ENCODE measurements at places on chromosomes 16 and 17.

- no peak for DNase-seq
These were observed 12.5 kb downstream of the SLC16A3 start for GRCh38 chr17:82241183-82241925.

DNA sequence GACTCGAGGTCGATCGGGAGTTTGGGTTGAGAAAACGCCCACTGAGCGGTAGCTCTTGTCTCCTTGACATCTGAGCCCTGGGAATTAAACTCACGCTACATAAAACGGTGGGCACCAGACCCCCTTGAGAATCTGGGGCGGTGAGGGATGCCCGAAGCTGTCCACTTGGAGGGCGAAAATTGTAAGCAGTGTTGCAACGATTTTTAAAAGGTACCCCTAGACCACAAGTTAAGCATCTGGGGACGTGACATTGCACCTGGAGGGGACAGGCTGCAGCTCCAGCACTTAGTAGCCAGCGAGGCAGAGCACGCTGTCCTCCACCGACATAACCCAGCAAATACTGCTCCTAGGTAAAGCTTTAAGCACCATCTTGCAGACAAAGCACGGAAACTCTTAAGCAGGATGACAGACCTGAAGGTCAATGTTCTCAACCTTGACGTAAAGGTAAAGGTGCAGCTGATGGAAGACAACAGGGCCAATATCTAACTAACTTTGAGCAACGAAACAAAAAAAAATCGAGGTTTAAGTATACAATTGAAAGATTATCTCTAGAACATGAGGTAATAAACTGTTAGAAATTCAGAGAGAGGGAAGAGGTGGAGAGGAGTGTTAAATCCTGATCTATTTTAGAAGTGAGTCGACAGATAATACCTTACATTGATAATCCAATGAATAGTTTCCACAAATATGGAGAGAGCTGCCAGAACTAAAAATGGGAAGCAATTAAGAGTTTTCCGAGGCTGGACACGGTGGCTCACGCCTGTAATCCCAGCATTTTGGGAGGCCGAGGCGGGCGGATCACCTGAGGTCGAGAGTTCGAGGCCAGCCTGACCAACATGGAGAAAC lies 921 bp upstream of the CDR2 start:
- peak; percentile 54 for DNase-seq

- no peak for DNase-seq
These were observed 498.2 kb upstream of the ERCC4 start for GRCh38 chr16:13421726-13422125.

DNA sequence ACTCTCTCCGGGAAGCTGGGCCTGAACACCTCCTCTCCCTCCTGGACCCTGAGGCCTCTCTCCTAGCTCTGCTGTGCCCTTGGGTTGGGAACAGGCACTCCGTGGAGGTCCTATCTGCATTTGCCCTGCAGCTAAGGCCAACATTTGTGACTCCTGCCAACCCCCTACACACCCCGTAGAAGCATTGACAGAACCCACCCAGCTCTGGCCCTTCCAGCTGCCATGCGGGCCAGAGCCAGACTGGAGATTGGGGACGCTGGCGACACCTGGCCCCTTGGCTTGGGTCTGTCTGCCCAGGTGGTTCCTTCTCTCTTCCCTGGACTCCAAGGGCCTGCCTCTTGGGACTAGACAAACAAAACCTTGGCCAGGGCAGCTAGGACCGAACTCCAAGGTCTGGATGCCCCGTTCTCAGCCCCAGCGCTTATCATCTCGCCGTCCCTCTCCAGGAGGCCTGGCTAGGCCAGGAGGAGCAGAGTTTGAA lies 644 bp upstream of the RHBDF2 start:
- no peak for DNase-seq

GRCh38 chr16:89720551-89720812 lies 216 bp downstream of the VPS9D1 start:
- no peak for DNase-seq

GRCh38 chr16:75590920-75591843 lies 25.0 kb downstream of the GABARAPL2 start:
- DNase-seq: no peak

- no peak for DNase-seq
These were observed 89.7 kb upstream of the RCVRN start for GRCh38 chr17:9994761-9995160.

DNA sequence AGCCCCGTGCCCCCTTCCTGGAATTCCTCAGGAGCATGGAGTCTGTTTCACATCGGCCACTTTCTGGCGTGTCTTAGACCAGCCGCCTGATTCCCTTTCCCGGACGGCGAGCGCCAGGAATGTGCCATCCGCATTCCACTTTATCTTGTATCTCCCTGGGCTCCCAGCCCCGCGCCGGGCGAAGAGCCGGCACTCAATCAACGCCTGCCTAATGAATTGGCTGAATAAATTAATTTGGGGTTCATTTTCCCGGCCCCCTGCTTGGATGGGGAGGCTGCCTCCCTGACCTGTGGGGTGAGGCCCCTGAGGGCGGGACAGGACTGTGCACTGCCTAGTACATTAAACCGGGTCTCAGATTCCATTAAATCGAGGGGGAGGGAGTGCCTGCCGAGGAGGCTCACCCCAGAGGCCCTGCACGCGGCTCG lies 282.3 kb upstream of the TNRC6C start:
- DNase-seq: no peak

DNA sequence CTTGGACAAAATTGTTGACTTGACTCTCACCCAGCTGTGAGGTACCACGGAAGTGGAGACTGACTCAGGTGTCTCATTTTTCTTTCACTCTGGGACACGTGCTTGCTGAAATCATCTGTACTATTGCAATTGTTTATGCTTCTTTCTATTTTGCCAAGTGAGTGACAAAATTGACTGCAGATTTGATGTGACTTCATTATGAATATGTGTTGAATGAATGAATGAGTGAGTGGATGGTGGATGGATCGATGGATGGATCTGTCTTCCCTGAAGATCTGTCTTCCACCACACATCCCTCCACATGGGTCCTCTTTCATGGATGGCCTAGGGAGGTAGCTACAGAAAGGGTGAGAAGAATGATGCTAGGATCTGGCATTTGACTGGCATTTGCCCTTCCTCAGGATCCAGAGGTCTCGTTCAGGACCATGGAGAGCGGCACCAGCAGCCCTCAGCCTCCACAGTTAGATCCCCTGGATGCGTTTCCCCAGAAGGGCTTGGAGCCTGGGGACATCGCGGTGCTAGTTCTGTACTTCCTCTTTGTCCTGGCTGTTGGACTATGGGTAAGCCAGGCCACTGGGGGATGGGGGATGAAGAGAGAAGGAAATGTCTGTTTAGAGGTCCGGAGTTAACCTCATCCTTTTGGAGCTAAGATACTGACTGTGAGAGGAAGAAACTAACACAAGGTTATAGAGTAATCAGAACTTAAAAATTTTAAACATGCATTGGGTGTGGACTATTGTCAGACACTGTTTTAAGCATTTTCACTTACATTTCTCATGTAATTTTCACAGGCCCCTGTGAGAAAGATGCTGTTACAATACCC lies 12.7 kb downstream of the SLC5A11 start:
- peak; percentile 30 for DNase-seq

DNA sequence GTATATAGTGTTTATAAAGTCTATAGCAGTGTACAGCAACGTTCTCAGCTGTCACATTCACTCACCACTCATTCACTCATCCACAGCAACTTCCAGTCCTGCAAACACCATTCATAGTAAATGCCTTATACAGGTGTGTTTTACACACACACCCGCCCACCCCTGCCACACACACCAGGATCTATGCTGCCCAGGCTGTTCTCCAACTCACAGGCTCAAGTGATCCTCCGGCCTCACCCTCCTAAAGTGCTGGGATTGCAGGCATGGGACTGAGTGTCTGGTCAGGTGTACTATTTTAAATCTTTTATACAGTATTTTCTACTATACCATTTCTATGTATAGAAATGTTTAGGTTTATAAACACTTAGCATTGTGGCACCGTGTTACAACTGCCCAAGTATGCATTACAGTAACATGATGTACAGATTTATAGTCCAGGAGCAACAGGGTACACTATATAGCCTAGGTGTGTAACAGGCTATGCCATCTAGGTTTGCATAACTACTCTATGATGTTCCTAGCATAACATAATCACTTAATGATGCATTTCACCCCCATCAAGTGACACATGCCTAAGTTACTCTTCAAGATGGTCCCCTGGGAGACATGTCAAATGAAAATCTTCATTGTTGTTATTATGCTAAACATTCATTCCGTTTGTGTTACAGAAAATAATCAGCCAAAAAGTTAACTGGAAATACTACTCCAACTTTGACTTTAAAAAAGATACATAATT lies 42.5 kb downstream of the CREBBP start:
- no peak for DNase-seq

DNA sequence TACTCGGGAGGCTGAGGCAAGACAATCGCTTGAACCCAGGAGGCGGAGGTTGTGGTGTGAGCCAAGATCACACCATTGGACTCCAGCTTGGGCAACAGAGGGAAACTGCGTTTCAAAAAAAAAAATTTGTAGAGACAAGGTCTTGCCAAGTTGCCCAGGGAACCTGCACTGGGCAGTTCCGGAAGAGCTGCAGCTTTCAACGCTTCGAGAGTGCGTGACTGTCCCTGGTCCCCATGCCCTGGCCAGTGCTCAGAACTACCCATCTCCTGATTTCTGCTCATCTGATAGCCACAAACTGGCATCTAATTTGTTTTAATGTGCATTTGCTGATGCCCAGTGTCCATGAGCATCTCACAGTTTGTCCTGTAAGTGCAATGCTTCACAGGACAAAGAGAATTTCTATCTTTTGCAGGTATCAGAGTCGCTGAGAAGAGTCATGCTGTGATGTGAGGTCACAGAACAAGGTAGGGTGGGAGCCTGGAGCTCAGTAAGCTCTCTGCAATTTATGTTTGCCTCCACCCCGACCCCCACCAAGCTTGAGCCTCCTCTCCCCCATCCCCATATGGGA lies 3.9 kb downstream of the ACTG1 start:
- no peak for DNase-seq

GRCh38 chr17:278055-278675 lies 74.4 kb downstream of the RPH3AL start:
- no peak for DNase-seq

- peak; percentile 26 for DNase-seq
These were observed 6.3 kb downstream of the ESRP2 start for GRCh38 chr16:68229431-68230175.

DNA sequence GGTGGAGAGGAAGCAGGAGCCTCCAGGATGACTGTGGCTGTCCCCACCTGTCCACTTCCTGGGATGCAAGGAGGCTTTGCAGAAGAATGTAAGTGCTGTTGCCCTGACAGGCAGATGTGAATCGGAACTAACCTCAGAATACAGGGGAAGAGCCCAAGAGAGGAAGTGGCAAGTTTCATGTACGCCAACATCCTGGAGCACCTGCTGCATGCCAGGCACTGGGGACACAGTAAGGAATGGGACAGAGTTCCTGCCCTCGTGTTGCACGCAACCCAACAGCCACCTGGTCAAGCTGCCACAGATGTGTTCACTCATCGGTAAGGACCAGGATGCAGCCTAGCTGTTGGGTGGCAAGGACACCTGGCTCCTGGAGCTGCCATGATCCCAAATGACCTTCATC lies 98.6 kb upstream of the RPL38 start:
- DNase-seq: no peak

DNA sequence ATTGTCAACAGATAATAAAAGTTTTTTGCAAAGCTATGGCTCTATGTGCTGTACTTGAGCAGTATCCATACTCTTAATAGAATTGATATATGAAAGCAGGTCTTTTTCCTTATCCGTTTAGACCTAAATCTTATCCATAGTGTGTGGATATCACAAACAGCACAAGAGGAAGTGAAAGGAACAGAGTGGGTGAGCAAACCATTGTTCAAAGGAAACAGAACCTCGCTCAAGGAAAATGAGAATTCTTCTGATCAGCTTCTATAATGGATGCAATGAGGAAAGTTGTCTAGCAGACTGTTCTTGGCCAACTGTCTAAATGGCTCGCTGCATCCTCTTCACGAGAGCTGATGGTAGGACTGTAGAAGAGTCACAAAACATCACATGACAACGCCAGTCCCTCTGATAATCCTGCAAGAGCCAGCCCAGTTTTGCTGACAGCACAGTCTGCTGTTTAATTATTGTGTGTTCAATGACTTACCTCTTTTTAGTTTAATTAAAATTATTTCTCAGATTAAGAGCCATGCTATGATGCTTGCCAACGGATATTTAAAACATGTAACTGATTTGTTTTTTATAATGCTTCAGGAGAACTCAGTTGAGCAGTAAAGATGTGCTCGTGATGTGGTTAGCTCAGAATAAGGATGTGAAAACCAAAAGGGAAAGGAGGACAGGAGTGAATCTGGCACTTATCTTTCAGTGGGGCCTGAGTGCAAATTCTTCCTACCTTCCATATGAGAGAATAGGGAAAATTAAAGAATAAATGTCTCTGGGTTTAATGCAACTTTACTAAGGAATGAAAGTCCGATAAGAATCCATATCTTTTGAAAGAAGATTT lies 38.5 kb downstream of the WWOX start:
- no peak for DNase-seq

- no peak for DNase-seq
These were observed 222.3 kb downstream of the KATNIP start for GRCh38 chr16:27772093-27772825.

DNA sequence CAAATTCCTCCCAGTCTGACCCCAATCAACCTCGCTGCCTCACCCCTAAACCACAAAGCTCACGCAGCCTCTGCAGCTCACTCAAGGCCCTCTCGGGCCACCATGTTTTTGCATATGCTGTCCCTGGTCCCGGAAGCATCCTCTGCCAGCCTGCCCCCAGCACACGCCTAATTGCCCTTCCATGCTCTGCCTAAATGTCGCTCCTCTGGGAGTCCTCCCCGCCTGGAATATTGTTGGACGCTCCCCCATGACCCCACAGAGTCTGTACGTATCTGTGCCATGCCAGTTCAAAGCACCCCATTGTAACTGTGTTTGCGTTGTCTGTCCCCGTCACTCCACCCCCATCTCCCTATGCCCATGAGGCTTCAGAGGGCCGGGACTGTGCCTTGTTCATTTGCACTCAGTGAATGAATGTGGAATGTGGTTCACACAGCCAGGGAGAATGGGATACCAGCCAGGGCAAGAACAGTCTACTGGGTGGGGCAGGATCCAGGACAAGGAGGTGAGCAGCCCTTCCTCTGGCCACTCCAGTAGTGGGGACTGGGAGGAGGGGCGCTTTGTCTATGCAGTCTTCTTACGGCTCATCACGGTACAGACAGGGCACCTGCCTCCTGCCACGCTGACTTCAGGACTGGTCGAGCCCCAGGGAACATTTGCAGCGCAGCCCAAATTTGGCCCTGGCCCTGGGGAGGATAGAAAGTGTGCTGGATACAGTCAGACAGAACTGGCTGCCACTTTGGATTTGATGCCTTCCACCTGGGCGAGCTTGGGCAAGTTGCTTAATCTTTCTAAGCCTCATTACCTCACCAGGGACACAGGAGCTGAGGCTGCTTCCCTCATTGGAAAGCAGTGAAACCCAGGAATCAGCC lies 48.5 kb downstream of the NOS2 start:
- no peak for DNase-seq
